ENCODE measurements at places on chromosomes 1 and 21.
A peak's percentile ranks its signal among the peaks of the same experiment; 100 is the strongest.

- no peak for DNase-seq
Observed at GRCh38 chr1:4150262-4150661, 250.2 kb upstream of the C1orf174 start.

GRCh38 chr1:193890935-193891334 lies 704.5 kb upstream of the B3GALT2 start:
- DNase-seq, result no peak

DNA sequence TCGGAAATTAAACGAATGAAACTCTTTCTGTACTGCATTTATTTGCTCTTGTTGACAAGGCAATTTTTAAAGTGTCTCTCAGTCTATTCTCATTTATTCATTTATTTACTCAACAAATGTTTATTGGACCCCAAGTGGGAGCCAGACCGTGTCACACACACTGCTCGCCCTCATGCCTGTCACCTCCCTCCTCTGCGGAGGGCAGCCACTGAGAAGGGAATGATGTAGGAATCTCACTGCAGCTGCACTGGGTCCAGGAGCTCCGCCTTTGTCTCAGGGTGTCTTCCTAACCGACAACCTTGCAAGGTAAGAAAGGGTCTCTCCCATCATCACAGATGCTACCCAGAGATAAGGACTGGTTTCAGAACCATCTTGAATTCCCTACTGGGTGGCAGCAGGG lies 14.1 kb upstream of the KLHDC7A start:
- DNase-seq, result no peak

DNA sequence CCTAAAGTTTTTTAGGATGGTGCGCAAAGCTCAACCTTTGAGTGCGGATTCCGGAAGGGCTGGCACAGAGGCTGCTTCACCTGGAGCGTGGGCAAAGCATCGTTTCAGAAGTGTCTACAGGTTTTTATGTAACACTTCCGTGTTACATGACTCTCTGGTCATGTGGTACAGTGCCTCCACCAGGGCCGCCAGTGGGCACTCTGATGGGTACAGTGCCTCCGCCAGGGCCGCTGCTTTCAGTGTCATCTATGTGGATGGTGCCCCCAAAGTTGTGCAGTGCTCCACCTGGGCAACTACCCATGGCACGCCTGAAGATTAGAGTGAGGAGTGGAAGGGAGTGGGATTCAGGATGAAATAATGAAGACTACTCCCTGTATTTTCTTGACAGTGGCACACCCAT lies 101.4 kb upstream of the C1orf174 start:
- DNase-seq, result no peak

DNA sequence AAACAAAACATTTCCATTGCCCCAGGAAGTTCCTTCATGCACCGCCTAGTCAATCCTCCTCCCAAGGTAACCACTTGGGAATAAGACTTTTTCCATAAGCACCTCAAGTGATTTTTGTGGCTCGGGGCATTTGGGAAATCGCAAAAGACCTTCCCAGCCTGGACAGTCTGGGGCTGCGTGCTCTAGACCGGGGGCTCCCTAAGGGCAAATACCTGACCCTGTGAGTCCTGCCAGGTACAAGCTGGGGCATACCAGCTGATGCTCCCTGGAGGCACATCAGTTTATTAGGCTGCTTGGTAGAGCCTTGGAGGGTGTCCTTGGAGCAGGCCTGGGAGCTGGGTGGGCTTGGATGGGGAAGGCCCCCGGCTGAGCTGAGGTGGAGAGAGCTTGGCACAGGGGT lies 34.4 kb downstream of the ALPL start:
- DNase-seq, result no peak

GRCh38 chr1:115363171-115363570 lies 25.1 kb upstream of the NGF start:
- DNase-seq, result no peak

- no peak for DNase-seq
Observed at GRCh38 chr1:200862713-200863415, 9.9 kb upstream of the GPR25 start.

GRCh38 chr1:28986306-28986910 lies 72.0 kb downstream of the EPB41 start:
- DNase-seq, result peak; percentile 2

Measured in dermis blood vessel endothelial cell (primary cell).